WTC11 (cell line): ENCODE measurements at places on chromosomes 12 and 14.

GRCh38 chr12:89892436-89892835, 183.8 kb upstream of the ATP2B1 start:
- no peak for DNase-seq

GRCh38 chr12:83779526-83779925, 1092.8 kb downstream of the TMTC2 start:
- DNase-seq: no peak

- DNase-seq: no peak
Observed at GRCh38 chr14:88612981-88613380, 50.1 kb downstream of the ZC3H14 start.

DNA sequence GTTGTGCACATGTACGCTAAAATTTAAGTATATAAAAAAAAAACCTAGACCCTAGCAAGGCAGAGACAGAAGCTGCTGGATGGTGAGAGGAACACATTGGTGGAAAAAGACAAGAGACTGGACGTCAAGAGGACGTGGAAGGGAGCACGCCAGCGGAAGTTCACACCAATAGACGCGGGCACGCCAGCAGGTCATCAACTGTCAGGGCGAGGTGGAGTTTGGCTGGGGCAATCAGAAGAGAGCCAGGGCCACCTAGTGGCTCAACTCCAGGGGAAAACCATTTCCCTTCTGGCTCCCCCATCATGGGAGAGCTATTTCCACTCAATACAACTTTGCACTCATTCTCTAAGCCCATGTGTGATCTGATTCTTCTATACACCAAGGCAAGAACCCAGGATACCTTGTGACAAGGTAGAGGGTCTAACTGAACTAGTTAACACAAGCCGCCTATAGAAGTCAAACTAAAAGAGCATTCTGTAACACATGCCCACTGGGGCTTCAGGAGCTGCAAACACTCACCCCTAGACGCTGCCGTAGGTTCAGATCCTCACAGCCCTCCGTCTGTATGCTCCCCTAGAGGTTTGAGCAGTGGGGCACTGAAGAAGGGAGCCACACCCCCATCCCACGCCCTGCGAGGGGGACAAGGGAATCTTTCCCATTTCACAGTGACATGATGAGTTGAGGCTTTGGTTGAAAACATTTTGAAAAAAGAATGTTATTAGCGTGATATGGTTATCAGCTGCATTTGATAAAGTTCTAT, 702.7 kb downstream of the TMTC2 start:
- DNase-seq: peak; percentile 63

- DNase-seq: no peak
Observed at GRCh38 chr12:27185234-27186021, 58.7 kb upstream of the STK38L start.
